ENCODE measurements at places on chromosomes 11 and 22.

DNA sequence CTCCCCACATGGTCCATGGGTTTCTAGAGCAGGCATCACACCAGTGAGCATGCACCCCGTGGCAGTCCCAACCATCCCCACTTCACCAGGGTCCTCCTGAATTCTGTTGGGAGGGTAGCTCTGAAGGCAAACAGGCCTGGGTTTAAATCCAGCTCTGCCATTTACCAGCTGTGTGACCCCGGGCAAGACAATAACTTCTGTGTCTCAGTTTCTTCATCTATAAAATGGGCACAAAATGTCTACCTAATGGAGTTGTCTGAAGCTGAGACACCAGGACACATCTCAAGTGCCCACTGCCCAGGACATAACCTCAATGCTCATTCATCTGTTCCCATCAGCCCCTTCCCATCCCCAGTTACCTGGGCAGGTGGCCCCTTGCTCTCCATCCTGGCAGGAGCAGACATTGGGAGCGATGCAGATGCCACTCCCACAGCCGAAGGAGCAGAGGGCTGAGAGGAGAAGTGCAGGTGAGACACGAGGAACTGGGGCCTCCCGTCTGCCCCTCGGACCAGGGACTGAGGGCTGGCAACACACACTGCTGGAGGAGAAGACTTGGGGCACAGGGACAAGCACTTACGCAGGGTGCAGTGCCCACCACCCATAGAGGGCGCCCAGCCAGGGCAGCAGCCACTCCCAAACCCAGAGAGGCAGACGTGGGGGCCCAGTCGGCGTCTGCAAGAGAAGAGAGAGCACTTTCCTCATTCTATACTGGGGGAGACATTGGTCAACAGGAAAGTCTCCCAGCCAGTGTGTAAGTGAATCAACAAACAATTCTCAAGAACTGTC lies 4.0 kb downstream of the VWCE start:
- DNase-seq, result no peak

DNA sequence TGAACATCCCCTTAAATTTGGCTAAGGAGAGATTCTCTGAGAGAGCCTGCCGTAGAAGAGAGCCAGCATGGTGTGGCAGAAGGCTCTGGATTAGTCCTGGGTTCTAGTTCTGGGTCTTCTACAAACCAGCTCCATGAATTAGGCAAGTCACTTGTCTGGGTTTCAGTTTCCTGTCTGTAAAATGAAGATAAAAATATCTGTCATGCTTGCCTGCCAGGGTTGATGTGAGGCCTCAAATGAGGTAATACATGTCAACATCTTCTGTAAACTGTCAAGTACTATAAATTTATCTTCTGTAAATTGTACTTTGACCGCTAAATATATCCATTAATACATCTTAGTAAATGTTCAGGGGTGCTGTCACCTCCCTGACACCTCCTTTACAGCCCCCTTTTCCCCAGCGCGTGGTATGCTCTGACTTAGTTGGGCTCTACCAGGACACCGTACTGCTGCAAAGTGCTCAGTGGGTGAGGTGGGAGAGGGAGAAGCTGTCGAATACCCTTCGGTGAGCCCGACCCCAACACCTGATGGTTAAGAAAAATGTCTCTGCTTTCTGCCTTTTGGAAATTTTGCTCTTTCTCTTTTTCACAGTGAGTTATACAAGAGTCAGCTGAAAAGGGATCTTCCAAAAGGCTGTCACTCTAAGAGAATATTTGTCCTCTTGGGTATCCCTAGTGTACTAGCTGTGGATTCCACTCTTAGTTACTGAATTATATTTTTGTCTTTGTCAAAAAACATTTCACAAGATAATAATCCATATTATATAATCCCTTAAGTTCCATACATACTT lies 15.0 kb downstream of the RBX1 start:
- DNase-seq, result no peak

- DNase-seq, result no peak
These were observed 4.9 kb downstream of the PSMD13 start for GRCh38 chr11:241634-242033.

DNA sequence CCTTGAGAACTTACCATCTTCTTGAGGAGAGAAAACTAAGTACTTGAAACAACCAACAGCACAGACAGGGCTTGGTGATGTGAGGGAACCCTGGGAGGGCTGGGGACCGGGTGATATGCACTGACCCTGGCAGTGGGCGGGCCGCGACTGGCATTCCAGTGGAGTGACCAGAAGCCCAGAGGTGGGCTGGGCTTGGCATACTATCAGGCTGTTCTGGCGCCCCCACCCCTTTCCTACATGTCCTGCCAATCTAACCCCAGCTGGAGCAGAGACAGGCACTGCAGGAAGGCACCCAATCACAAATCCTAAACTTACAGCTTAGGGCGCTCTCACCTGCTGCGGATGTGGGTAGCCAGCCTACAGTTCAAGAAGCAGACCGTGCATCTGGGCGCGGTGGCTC lies 54.0 kb upstream of the GCAT start:
- DNase-seq, result peak; percentile 55

GRCh38 chr22:37220543-37220981 lies 8.3 kb upstream of the SSTR3 start:
- DNase-seq, result peak; percentile 28

DNA sequence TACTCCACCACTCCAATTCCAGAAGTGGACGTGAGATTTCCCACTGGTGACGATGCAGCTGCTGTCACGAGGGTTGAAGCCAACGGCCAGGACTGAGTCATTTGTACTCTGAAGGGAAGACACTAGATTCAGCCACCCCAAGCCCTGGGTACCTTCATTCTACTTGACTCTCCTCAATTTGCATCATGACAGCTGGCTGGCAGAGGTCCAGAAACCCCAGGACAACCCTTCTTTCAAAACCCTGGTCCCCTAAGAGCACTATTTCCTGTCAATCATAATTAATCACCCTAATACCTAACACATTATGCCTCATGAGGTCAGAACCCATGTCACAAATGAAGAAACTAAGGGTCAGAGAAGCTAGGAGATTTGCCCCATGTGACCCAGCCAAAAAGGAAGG lies 4.9 kb downstream of the EML3 start:
- DNase-seq, result no peak

GRCh38 chr22:38320605-38321402 lies 3.6 kb upstream of the CSNK1E start:
- no peak for DNase-seq

DNA sequence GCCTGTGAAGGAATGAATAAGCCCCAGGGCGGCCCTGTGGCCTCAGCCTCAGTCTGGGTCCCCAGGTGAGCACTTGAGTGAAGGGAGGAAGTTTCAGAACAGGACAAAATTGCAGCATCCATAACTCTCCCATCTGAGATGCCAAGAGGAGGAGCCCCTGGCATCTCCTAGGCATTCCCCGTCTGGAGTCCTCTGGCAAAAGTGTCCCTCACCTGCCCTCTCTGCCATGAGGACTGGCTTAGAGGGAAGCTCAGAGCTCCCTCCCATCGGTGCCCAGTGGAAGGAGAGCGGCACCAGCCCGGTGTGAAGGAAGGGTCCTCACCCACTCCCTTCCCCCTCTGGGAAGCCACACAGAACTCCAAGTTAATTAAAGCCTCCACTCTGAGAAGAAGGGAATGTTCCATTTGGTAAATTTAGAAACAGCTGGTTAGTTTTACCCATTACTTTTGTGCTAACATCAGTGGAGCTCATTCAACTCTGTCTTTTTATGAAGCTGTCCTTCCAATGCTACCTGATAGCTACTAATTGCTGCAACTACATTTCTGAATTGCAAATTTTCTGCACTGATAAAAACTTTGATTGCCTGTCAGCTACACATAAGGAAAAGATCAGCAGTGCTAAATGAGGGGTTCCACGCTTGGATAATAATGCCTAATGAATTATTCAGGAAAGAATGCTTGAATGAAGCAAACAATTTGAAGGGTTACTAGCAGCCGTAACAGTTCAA lies 123.3 kb upstream of the RCN1 start:
- DNase-seq, result no peak

DNA sequence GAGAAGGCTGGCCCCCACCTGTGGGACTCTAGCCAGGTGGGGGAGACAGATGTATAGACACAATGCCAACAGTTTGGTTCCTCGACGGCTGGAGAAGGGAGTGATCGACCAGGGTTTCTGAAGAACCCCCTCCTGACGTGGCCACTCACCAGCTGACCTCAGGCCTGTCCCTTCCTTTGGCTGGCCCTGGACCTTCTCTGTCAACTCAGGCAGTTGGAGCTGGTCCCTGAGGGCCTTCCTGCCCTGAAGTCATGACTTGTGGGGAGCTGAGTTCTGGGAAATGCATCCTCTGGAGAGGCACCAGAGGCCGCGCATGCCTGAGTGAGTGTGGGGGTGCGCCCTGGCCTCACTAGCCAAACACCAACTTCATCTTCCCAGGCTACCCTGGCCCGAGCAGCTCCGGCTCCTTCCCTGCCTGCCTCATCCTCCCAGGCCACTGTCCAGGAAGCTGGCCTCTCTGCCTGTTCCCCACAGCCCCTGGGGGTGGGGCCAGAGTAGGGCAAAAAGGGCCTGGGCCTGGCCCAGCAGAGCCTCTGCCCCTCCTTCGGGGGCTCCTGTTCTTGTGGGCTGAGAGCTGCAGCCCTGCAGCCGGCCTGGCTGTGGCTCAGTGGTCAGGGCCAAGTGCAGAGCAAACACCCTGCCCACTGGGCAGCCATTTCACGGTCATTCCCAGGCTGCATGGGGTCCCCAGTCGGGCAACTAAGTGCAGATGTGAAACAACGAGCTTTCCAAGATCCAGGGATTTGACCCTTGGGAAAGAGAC lies 23.6 kb downstream of the TXN2 start:
- peak; percentile 66 for DNase-seq

- no peak for DNase-seq
These were observed 8.9 kb downstream of the PLCB3 start for GRCh38 chr11:64260147-64260708.

DNA sequence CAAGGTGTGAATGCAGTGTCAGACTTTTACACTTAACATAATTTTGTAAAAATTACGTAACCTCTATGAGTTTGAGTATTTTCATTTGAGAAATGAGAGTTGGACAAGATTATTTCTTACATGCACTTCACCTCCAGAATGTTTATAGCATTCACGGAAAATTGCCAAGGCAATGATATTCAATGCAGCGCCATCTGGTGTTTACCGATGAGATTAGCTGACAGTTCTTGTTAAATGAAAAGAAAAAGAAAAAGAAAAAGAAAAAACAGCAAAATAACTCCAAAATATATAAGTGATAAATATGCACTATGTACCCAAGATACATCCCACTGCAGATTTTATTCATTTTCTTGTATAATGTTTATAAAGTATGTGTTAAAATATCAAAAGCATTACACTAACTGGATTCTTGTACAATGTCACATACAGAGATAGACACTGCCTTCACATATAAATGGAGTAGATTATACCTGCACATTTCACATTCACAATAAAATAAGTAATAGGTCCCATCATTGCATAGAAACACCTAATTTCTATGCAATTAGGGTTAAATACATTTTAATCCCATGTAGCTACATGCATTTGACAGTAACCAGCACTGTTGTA lies 976.3 kb upstream of the FAT3 start:
- DNase-seq, result peak; percentile 56

DNA sequence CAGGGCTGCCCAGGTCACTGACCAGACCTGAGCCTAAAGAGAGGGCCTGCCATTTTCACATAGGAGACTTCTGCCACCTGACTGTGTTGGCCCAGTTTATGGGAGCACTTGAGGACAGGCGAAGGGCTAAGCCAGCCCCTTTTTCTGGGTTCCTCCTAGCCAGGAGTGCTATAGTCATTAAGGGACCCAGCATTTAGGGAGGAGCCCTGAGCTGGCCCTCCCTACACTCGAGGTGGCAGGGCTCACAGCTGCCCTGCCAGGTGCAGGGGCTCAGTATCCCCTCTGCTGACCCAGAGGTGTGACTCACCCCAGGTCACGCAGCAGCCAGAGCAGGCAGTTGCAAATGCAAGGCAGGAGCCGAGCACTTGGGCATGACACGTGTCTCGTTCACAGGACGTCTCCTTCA lies 86.3 kb upstream of the CRYBB3 start:
- DNase-seq, result no peak

DNA sequence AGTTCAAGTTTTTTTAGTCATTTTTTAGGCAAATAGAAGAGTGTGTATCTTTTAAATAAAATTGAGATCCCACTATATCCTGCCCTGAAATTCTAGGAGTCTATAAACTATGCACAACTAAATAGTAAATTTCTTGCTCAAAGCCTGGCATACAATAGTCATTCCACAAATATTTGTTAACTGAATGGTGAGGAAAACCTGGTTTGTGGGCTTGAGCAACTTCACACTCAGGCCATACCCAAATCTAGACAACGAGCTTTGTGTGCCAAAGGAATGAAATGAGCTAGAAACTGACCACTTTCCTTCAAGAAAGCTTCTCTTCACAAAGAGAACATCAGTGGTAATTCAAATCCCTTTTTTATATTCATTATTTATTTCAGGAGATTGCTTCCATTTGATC lies 39.6 kb upstream of the AMOTL1 start:
- DNase-seq, result peak; percentile 62

GRCh38 chr11:12295943-12296342 lies 81.4 kb upstream of the PARVA start:
- no peak for DNase-seq

DNA sequence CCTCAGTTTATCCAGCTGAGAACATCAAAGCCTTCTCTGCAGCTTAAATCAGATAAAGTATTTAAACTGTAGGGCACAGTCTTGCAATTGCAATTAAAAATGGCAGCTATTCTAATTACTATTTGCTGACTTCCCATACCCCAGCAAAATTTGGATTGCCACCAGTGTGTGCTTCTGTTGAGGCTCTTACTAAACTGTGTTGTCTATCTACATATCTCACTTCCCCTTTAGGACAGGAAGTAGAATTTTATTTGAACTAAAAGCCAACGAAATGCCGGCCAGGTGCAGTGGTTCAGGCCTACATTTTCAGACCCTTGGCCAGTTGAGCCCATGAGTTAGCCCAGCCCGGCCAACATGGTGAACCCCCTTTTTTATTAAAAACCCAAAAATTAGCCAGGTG lies 7.1 kb downstream of the SAA4 start:
- DNase-seq, result no peak

GRCh38 chr22:26561756-26562417 lies 28.0 kb downstream of the TPST2 start:
- no peak for DNase-seq

- no peak for DNase-seq
These were observed 708 bp downstream of the SCO2 start for GRCh38 chr22:50524676-50525103.

- no peak for DNase-seq
These were observed 74.8 kb downstream of the MICAL2 start for GRCh38 chr11:12185106-12185690.

DNA sequence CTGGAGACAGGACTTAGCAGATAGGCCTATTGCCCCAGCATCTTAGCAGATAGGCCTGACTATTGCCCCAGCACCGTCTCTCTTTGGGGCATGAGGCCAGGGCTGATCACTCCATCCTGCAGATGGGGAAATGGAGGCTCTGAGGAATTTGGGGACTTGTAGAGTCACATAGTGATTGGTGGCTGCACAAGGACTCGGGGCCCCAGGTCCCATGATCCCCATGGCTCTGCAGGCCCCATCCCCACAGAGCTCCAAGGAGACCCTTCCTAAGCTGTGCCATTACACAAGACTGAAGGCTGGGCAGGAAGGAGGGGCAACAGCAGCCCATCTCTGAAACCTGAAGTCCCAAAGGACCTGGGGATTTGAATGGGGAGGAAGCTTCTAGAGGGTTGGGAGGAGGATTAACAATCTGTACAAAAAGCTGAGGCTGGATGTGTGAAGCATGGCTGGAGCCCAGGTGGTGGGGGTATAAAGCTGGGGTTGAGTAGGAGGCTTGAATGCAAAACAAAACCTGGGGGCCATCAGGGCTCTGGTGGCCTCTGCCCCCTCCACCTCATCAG lies 1.6 kb downstream of the ARAP1 start:
- no peak for DNase-seq
